ENCODE measurements at places on chromosomes 1 and 21. TPM values are rescaled to one million over a fixed set of nuclear protein-coding genes. Genes with fewer than 3 reads are reported as not detected.

DNA sequence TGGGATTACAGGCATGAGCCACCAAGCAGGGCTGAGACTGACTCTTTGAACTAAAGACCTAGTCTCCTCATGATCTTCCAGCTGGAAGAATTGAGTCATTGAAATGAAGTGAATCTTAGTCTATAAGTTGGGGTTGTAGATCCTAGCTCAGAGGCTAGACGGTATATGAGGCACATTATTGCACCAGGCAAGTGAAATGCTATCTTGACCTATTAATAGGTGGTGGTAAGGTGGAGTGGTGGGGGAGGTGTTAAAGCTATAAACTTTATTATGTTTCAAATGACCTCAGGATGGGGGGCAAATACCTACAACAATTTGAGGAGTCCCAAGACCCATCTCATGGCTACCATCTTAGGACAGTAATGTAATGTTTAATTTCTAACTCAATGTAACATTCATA is 36.8 kb upstream of the SLC16A1 start:
- no peak for DNase-seq

- peak; percentile 60 for DNase-seq
Observed at GRCh38 chr1:92484472-92485380, 2.0 kb downstream of the GFI1 start.

- no peak for DNase-seq
Observed at GRCh38 chr1:51842261-51842660, 36.3 kb downstream of the NRDC start.

DNA sequence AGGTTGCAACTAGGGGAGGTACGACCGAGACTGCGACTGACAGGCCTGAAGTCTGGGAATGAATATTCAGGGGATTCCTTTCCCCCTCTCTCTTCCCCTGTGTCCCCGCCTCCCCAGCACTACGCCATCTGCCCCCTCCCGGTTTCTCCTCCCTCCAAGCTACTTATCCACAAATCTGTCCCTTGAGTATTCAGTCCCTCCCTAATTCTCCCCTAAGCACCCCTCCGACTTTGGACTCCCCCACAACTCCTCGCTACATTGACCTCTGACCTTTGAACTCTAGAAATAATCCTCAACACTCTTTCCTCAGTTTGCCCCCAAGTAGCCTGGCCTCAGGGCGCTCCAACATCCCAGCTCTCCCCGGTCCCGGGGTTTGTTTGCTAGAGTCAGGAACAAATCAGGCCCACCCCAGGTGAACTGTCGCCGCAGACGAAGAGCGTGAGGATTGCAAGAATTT is 393 bp downstream of the LYSMD1 start:
- peak; percentile 41 for DNase-seq

- DNase-seq = peak; percentile 19
Observed at GRCh38 chr1:171948511-171948910, 107.2 kb downstream of the DNM3 start.

- DNase-seq = no peak
Observed at GRCh38 chr1:93416183-93416582, 31.7 kb upstream of the FNBP1L start.

DNA sequence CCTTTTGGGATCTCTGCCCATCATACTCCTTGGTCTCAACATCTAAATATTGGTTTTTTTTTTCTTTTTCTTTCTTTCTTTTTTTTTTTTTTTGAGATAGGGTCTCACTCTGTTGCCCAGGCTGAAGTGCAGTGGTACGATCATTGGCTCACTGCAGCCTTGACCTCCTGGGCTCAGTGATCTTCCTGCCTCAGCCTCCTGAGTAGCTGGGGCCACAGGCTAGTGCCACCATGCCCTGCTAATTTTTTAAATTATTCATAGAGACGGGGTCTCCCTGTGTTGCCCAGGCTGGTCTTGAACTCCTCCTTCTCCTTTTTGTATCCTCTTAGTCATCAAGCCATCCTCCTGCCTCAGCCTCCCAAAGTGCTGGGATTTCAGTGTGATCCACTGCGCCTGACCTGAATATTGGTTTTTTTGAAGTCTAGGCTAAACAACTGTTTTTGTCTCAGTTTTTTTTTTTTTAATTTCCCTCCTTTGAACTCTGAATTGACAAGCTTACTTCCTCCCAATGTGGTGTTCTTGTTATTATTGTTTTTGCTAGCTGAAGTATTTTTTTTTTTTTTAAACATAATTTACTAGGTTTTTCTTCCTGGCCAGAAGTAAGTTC is 30.9 kb downstream of the MAPKAPK2 start:
- no peak for DNase-seq

- peak; percentile 58 for DNase-seq
Observed at GRCh38 chr1:171286032-171286705, 27.8 kb upstream of the FMO4 start.

GRCh38 chr1:150362721-150363425 is 1.1 kb upstream of the RPRD2 start:
- DNase-seq = no peak

GRCh38 chr1:248844526-248844925 is 6.5 kb downstream of the ZNF672 start:
- DNase-seq = no peak

- no peak for DNase-seq
Observed at GRCh38 chr1:2199042-2199810, 4.7 kb upstream of the FAAP20 start.

Gene OVAAL
- not detected for total RNA-seq

Gene TNFRSF1B
- 3.7 TPM for total RNA-seq

Data from Daoy (cell line).